Stimulated activated CD4-positive, alpha-beta T cell treated with anti-CD3 and anti-CD28 coated beads, Interleukin-1b, Interleukin-23, amount 100 ng/mL, for 48 hours (primary cell): ENCODE measurements at places on chromosomes 12 and 14.

GRCh38 chr14:52937869-52938268 is 13.0 kb downstream of the FERMT2 start:
- no peak for DNase-seq

- no peak for DNase-seq
Measured at GRCh38 chr12:18932211-18932610, 194.3 kb downstream of the CAPZA3 start.

DNA sequence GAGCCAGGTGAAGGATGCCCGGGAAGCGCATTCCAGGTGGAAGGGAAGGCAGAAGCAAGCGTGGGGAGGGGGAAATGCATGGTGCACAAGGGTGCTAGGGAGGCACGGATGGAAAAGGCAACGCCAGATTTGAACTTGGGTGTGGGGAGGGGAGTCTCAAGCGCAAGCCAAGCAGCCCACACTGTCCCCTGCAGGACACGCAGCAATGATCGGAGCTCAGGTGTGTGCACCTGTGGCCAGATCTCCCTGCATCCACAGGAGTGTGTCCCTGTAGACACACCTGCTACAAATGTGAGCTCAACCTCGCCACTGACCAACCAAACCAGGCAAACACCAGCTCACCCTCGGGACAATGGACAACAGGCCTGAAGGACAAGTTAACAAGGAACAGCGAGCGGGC is 63.2 kb downstream of the SCARB1 start:
- DNase-seq = no peak

DNA sequence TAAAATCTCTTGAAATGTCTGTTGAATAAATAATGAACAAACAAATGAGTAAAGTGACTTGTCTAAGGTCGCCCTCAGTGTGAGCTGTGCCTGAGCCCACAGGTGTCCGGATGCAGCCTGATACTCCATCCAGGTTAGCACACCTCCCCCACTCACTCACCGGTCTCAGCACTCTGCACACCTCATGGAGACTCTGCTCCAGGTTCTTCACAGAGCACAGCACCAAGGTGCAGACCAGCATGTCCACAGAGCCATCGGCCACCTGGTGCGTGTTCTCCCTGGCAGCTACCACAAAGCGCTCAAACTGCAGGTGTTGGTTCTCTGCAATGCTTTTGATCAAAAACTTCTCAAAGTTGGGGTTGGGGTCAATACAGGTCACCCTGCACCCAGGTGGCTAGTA is 4.1 kb upstream of the KRT7 start:
- DNase-seq = no peak

GRCh38 chr14:89458713-89459420 is 41.8 kb upstream of the FOXN3 start:
- DNase-seq = no peak

GRCh38 chr12:113723631-113724030 is 242.5 kb downstream of the RBM19 start:
- DNase-seq = no peak

GRCh38 chr12:99498756-99499155 is 148.8 kb upstream of the GARIN6 start:
- DNase-seq = no peak

- no peak for DNase-seq
Measured at GRCh38 chr14:96191841-96192462, 12.7 kb upstream of the BDKRB2 start.

DNA sequence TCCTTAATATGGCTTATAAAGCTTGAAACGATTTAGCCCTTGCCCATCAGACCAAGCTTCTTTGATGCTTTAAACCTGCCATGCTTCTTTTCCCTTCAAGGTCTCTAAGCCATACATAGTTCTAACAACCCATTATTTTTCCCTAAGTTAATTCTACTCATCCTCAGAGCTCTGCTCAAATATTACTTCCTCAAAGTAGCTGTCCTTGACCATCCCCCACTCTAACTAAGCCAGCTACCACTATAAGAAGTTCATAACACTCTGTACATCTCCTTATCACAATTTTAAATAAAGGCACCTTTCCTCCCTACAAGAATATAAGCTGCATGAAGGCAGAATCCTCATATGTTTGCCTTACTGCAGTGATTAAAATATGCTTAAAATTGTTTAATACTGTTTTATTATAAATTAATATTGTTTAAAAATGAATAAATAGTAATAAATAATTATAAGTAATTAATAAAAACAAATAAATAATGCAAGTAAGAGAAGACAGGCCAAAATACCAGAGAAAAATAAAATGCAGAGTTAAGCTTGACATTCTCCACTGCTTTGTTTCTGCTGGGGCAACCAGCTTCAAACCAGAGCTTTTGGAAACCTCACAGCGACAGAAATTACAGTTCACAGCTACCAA is 76.8 kb downstream of the NUMB start:
- DNase-seq = no peak

DNA sequence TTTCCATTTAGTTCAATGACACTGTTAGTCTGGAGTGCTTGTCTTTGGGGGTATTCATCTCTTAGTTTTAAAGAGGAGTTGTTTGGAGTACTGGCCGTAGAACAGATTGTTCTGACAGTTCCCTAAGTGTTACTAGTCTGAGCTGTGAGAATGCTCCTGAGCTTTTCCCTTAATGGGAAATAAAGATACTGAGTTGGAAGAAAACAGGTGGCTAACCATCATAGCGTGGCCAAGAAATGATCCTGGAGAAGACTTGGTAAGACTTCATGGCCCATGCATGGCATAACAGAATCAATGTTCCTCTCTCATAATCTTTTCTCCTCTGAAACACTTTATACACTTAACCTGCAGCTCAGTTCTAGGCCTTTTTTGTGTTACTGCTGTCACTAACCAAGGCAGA is 6.2 kb downstream of the CALM1 start:
- no peak for DNase-seq

DNA sequence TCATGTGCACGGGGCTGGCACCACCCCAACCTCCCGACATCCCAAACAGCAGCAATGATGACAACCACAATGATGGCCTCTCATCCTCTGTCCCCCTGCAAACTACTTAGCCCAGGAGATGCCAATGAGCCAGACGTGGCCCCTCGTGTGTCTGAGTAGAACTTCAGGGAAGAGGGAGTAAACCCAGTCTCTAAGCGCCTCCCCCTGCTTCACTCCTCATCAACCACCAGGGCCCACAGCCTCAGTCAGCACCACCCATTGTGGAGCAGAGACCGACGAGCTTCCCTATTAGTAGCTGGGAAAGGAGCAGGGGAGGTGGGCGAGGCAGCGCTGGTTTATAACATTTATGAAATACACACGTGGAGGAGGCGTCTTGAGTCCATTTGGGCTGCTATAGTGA is 182.7 kb upstream of the SFSWAP start:
- no peak for DNase-seq

DNA sequence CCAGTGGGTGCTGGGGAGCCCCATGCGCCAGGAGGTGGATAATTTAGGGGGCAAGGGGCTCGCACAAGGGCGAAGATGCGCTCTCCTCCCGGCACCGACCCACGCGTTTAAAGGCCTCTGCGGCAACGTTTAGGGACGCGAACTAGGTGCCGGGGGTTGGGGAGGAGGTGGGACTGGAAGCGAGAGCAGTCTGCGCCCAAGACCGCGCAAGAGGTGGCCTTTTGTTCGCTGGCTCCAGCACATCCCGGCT is 1.3 kb downstream of the SLC38A1 start:
- no peak for DNase-seq

- no peak for DNase-seq
Measured at GRCh38 chr12:48883305-48884161, 17.9 kb upstream of the RND1 start.

GRCh38 chr12:15122344-15122743 is 98.9 kb downstream of the RERG start:
- no peak for DNase-seq

- DNase-seq = no peak
Measured at GRCh38 chr14:55028066-55028465, 1.0 kb downstream of the SOCS4 start.

GRCh38 chr14:43479596-43480195 is 1027.4 kb downstream of the FSCB start:
- no peak for DNase-seq

- no peak for DNase-seq
Measured at GRCh38 chr12:126889501-126889900, 1377.5 kb upstream of the TMEM132C start.
